Stimulated activated CD8-positive, alpha-beta memory T cell treated with anti-CD3 and anti-CD28 coated beads, Interleukin-4, amount 100 ng/mL, for 4 hours (primary cell): ENCODE measurements at places on chromosomes 5 and 9.

DNA sequence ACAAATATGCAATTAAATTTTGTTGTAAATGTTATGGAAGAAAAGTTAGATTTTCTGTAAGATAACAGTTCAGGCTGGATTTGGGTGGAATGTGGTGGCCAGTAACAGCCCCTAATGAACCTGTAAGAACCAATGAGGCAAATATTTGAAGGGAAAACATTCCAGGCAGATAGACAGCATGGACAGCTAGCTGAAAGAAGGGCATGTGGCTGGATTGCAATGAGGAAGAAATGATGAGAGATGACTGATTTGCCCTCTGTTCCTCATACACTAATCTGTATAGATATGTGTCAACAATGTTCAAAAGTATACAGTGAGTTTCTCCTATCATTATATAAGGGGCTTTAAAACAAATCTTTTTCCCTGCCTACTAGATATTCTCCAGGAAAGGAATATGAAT lies 58.8 kb downstream of the MAN2A1 start:
- no peak for DNase-seq

GRCh38 chr5:6725421-6725820 lies 12.2 kb downstream of the TENT4A start:
- no peak for DNase-seq

GRCh38 chr9:15203581-15203980 lies 103.4 kb downstream of the TTC39B start:
- DNase-seq, result no peak

DNA sequence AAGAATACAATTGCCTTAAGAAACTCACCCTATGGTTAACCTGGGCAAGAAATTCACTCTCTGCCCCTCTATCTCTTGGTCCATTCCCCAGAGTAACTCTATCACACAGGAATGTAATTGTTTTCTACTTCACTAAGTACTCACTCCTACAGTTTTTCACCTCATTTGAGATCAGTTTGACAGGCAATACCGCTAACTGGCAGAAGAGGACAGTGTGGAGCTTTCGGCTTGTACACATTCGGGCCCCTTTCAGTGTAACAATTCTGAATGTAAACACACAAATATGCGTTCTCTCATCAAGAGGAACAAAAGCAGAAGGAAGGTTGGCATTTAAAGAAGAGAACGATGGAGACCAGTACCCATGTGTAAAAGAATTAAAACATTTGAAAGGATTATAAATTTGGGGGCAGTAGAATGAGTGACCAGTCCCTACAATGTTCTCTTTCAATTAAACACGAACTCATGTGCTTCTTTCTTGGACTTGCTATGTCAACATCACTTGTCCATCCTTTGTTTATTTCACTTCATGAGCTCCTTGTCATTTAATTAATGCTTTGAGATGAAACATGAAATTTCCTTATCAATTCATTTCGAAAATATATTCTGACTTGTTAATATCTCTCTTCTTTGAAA lies 188.5 kb upstream of the GRAMD2B start:
- no peak for DNase-seq

DNA sequence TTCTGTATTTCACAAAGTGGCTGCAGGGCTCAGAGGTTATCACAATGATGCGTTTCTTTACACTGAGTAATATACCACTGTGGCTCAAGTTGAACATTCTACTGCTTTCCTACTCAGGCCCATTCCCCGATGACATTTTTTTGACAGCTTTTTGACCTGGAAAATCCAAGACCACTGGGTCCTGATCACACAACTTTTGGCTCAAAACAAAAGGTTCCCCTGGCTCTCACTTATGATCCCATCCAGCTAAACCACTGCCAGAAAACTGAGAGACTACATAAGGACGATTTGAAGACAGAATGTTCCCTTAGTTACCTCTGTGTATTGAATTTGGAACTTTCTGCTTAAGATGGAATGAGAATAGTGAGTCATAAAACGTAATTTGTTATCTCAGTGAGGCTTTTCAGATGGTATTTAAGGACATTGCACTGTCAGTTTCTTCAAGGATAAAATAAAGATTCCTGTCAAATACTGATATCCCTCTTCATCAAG lies 78.0 kb upstream of the FBXL7 start:
- DNase-seq, result no peak

DNA sequence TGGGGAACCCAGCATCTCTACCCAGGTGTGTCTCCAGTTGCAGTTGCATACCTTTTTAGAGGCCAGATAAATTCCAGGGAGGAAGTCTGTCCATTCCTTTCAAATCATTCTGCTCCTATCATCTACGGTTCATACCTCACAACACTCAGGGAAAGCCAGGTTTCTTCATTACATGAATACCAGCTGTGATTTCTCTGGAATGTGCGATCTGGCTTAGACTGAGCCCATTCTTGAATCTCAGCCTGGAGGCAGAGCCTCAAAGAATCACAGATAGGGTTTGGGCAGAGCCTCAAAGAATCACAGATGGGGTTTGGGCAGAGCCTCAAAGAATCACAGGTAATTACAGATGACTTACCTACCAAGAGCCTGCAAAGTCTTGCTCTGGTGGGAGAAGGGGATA lies 7.2 kb downstream of the P4HA2 start:
- DNase-seq, result no peak

DNA sequence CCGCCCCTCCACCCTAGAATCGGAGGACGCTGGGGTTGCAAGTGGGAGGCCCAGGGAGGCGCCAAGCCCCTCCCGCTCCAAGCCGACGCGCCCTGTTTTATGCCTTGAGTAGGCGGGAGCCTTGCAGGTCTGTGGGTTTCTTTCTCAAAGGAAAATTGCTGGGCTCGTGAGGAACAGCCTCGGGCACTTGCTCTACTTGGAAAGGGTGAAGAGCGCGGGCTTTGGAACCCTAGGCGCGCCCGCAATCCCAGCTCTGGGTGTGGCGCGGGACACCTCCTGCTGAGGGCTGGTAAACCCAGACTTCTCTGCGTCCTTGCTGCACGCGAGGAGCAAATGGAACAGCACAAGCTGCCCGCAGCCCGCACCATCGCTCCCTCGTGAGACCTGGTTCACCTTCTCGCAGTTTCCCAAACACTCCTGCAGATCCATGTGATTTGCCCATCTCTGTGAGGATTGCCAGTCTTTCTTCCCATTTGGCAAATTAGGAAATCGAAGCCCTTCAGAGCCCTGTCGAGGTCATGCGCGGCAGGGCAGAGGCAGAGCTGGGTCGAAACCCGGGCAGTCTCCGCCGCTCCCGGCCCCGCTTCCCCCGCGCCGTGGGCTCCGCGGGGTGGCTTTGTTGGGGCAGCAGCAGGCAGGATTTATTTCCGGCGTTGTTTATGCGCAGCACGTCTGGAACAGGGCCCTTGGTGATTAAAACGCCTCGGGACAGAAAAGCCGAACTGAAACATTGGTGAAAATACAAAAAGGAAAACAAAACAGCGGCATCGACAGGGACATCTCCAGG lies 98.4 kb upstream of the CPLX2 start:
- no peak for DNase-seq

DNA sequence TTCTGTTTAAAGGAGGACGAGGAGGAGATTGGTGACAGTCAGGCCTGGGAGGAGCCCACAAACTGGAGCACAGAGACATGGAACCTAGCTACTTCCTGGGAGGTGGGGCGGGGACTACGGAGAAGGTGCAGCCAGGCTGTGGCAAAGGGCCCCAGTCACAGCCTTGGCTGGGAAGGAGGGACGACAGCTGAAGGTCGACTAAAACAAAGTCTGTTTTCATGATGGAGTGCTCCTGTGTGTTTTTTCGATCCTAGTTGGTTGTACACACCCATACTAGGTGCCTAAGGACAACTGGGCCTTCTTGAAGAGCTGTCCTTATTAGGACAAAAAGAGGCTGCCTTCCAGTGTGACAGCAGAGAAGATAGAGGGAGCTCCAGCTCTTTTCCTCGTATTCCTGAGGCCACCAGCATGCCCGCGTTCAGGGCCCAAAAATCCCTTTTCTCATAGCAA lies 2.9 kb downstream of the CCDC107 start:
- DNase-seq, result no peak

GRCh38 chr5:174935854-174936474 lies 211.6 kb downstream of the MSX2 start:
- DNase-seq, result no peak

GRCh38 chr5:2658447-2658846 lies 93.0 kb downstream of the IRX2 start:
- no peak for DNase-seq

DNA sequence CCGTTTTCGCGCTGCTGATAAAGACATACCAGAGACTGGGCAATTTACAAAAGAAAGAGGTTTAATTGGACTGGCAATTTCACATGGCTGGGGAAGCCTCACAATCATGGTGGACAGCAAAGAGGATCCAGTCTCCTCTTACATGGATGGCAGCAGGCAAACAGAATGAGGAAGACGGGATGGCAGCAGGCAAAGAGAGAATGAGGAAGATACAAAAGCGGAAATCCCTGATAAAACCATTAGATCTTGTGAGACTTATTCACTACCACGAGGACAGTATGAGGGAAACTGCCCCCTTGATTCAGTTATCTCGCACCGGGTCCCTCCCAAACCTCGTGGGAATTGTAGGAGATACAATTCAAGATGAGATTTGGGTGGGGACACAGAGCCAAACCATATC lies 95.0 kb downstream of the OSTF1 start:
- DNase-seq, result no peak

DNA sequence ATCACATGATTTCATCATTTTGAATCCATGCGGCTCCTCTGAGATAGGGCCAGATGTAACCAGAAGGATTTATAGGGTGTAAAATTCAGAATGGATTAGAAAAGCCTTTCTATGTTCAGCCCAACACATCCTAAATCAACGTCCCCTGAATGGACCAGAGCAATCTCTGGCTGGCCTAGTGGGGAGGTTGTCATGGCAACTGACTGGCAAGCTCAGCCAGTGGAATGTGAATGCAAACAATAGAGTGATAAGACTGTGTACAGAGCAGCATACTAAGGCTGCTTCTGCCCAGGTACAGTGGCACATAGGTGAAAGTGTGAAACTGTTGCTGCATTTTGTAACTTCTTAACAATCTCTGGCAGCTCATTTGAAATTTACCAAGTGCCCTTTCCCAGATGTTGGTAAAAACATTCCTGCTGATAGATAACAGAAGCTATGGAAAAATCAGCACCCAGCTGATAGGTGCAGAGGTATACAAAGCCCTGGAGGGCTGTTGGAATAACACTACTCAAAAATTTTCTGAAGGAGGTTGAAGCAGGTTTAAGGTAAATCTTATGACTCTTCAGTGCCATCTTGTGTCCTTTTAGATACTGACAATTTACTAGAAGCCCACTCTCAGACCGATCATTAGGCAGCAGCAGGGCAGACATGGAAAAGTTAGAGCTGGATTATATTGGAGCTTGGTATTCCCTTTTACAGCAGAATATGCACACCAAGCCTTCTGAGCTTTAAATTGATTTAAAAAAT lies 267.2 kb downstream of the RAB3C start:
- DNase-seq, result no peak

GRCh38 chr9:104682642-104683041 lies 11.7 kb upstream of the OR13D1 start:
- no peak for DNase-seq

- DNase-seq, result no peak
Observed at GRCh38 chr5:2663489-2663888, 88.0 kb downstream of the IRX2 start.

DNA sequence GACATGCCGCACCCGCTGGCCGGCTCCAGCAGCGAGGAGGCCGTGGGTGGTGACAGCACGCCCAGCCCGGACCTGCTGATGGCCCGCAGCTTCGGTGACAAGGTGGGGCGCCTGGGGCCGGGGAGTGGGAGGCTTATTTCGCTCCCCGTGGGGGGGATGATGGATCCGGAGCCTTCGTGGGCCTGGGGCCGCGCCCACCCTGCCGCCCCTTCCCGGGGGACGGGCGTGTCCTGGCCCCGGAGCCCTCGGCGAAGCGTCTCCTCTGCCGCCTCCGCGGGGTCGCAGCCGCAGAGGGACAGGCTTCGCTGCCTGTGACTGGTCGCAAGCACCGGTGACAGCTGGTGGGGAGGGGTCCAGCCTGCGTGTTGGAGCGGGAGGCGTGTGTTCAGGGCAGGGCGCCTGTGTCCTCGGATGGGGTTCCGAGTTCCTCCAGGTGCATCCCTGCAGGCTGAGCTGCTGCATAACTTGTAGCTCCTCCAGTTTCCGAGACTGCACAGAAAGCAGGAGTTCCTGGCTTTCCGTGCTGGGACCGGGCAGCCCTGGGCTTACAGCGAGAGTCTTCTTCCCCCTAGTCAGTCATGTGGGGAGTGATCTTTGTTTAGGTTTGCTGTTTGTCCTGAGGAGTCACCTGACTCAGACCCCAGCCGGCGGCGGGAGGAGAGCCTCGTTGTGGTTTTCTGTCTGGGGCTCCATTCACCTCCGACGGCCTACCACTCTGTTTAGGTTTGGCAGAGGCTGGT lies 666 bp downstream of the SNX30 start:
- DNase-seq, result no peak

DNA sequence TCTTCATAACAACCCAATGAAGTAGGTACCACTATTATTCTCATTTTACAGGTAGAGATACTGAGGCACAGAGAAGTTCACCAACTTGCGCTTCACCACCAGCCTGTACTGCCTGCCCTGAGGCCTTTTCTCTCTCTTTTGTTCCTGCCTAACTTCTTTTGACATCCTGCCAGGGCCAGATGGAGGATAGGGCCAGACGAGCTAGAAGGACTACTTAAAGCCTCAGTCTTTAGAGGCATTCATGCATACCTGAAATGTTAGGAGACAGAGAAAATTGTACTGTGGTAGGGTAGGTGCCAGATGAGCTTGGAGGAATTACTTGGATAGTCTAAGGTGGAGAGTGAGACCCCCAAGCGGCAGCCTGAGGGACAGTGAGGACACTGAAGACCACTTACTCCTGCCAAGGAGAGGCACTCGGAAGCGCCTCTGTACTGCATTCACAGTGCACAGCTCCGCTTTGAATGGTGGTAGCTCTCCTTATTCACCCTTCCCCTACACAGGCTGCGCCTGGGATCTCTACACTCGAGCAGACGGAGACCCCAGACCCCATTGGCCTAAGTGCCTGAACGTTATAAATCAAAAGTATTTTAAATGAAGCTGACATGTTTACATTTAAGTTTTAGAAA lies 6.2 kb upstream of the ORM1 start:
- DNase-seq, result no peak

GRCh38 chr5:151454166-151454565 lies 6.8 kb downstream of the SLC36A1 start:
- no peak for DNase-seq
